ENCODE measurements at places on chromosomes 4 and X. TPM values are rescaled to one million over a fixed set of nuclear protein-coding genes. Genes with fewer than 3 reads are reported as not detected.

Gene NDNF
- 1.5 TPM for polyA plus RNA-seq

Gene TLL1
- polyA plus RNA-seq, result 0.60 TPM

Gene LUZP4
- polyA plus RNA-seq, result not detected

Gene LDB2
- polyA plus RNA-seq, result 6.1 TPM

Gene MAGEE1
- 2.0 TPM for polyA plus RNA-seq

Gene IL3RA
- 3.7 TPM for polyA plus RNA-seq

DNA sequence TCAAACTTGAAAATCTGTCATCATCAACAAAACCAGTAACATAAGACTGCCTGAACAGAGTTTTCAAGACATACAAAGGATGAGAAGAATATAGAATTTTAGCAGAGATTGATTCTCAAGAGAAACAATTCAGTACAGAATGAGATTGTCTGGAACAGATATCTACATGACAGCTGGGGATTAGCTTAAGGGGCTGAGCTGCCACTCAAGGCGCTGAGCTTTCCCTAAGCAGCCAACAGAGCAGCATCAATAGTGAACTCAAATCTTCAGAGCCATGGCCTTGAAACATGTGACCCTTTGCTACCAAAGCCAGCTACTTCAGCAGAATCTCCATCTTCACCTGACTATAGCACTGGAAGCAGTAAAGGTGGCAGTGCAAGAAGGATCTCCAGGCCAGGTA, 24.3 kb upstream of the PCDH10 start:
- no peak for DNase-seq

DNA sequence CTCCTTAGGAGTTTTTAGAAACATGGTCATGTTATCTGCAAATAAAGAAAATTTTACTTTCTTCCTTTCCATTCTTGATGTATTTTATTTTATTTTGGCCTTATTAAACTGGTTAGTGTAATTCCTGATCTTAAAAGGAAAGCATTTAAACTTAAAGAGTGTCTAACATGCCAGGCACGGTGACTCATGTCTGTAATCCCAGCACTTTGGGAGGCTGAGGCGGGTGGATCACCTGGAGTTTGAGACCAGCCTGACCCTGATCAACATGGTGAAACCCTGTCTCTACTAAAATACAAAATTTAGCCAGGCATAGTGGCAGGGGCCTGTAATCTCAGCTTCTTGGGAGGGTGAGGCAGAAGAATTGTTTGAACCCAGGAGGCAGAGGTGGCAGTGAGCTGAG, 281.3 kb downstream of the PTTG2 start:
- DNase-seq, result no peak

- DNase-seq, result no peak
Measured at GRCh38 chr4:27861381-27861787, 1000.7 kb downstream of the STIM2 start.

- DNase-seq, result no peak
Measured at GRCh38 chr4:174616661-174617060, 94.4 kb upstream of the HPGD start.

- peak; percentile 79 for DNase-seq
Measured at GRCh38 chrX:155819966-155820491, 61.1 kb upstream of the VAMP7 start.

GRCh38 chr4:2246384-2247127, 4.6 kb upstream of the HAUS3 start:
- no peak for DNase-seq

DNA sequence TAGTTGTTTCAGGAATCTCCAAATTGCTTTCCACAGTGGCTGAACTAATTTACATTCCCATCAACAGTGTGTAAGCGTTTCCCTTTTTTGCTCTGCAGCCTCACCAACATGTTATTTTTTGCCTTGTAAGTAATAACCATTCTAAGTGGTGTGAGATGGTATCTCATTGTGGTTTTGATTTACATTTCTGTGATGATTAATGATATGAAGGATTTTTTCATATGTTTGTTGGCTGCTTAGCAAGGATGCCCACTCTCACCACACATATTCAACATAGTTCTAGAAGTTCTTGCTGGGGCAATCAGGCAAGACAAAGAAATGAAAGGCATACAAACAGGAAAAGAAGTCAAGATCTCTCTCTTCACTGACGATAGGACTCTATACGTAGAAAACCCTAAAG, 472.4 kb downstream of the ZNF674 start:
- DNase-seq, result no peak

DNA sequence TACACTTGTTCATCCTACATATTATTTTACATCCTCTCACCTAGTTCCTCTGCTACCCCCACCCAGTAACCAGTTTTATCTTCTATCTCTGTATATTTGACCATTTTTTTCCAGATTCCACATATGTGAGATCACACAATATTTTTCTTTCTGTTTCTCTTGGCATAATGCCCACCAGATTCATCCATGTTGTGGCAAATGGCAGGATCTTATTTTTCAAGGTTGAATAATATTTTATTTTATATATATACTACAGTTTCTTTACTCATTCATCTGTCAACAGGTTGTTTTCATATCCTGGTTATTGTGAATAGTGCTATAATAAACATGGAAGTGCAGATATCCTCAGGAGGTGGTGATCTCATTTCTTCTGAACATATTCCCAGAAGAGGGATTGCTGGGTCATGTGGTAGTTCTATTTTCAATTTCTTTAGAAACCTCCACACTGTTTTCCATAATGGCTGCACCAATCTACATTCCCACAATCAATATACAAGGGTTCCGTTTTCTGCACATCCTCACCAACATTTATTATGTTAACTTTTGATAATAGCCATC, 48.2 kb downstream of the THAP9 start:
- no peak for DNase-seq

GRCh38 chrX:46922611-46923010, 10.4 kb downstream of the JADE3 start:
- no peak for DNase-seq

DNA sequence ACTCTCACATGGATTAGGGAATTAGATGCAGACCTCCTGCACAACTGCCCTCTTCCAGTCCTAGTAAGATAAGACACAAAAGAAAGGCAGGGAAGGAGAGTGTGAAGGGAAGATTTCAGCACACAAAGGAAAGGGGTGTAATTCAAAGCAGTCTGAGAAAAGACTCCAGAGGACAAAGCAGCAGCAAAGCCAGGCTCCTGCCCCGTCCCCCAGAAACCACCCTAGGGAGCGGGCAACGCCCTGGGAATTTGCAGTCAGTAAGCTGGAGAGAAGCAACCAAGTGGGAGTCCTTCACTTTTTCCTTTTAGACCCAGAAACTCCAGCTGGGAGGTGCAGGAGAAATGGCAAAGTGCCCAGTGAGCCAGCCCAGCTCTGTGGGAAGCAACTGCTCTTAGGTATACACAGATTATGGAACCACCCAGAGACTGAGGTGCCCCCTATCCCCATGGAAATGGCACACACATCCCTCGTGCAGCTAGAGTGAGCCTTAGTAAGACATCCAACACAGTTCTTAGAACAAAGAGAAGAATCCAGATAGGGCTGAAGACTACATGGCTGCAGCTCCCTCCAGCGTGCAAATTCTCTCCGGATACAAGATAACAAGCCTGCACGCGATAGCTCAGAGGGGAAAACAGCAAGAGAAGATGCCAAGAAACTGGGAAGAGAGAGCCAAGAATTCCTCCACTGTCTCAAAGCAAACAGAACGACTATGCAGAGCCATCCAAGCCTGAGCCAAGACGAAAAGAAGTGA, 26.5 kb upstream of the IRAK1 start:
- DNase-seq, result peak; percentile 80

Data from sigmoid colon (tissue), 7 donors.